T1000 (cell line): ENCODE measurements at places on chromosomes 2 and 18.

DNA sequence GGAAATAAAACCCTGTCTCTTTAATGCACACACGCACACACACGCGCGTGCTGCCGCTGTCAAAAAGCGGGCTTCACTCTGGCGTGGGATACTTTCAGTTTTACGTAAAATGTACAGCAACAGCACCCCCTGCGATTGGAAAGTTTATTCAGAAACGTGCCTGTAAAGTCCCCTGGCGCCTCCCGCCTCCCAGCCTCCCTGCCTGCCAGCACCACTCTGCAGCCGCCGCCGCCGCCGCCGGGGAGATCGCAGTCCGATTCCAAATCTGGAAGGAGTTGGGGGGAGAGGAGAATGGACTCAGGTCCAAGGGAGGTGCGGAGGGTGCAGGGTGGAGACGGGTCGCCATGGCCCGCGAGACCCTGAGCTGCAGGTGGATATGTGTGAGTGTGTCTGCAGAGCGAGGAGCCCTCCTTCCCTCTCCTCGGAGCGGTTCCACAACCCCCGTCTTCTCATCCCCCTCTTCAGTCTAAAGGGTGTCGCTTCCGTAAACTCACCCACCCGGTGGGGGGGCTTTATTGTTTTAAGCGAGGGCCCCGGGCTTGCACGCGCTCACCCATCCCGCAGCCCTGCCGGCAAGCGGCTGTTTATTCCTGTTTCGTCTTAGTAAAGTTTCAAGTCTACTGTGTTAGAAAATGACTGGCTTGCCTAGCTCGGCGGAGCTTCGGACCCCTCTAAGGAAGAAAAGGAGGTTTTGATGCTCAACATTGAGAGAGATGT, 1.8 kb upstream of the BCL11A start:
- peak; percentile 47 for DNase-seq

DNA sequence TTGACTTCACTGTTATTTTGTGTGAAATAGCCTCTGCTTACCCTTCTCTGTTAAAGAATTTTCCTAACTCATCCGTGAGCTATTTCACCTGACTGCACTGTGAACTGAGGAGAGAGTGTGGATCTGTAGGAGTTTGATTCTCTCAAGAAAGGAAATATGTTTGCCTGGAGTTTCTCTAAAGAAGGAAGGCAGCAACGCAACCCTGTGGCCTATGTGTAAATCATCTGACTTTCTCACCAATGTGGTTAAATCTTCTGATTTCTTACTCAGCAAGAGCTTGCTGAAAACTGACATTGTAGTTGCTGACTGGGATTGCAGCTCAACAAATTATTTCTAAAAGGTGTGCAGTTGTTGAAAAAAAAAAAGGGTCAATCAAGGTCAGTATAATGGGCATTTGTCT, 153.9 kb upstream of the PELI1 start:
- DNase-seq, result no peak

DNA sequence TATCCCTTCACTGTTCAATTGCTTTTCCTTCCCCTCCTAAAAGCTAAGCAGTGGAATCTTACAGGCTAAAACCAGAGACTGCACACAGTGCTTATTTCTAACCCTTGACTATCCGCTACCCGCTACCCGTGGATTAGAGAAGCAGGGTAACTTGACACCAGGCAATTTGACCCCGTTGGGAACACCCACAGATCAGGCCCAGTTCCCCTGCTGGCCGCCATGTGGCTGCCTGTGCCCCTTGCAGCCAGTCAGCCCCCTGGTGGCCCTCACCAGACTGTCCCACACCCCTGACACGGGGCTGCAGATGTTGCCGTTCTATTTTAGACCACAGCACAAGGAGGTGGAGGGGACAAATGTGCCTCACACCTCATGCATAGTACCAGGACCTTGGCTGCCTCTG, 74.8 kb downstream of the TXNL1 start:
- DNase-seq, result no peak

GRCh38 chr2:144409241-144409640, 110.7 kb downstream of the ZEB2 start:
- no peak for DNase-seq

GRCh38 chr2:138997856-138998517, 217.8 kb upstream of the NXPH2 start:
- no peak for DNase-seq

GRCh38 chr2:40240070-40240469, 211.8 kb downstream of the SLC8A1 start:
- DNase-seq, result peak; percentile 58

- no peak for DNase-seq
These were observed 59.2 kb downstream of the PIEZO2 start for GRCh38 chr18:11089931-11090715.

DNA sequence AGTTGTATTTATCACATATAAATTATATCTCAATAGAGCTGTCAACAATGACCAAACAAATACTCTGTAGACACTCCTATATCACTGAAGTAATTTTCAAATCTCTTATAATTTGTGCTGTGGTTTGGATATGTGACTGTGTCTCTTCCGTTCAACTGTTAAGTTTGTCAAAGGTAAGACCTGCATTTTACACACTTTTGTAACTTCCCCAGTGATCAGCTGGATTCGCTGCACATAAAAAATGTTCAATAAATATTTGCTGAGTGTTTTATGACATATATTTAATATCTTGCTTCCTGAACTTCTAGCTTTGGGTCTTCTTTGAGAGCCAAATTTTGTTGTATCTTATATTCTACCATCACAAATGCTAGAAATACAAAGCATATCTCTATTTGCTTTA, 57.3 kb upstream of the ROCK1 start:
- DNase-seq, result no peak

DNA sequence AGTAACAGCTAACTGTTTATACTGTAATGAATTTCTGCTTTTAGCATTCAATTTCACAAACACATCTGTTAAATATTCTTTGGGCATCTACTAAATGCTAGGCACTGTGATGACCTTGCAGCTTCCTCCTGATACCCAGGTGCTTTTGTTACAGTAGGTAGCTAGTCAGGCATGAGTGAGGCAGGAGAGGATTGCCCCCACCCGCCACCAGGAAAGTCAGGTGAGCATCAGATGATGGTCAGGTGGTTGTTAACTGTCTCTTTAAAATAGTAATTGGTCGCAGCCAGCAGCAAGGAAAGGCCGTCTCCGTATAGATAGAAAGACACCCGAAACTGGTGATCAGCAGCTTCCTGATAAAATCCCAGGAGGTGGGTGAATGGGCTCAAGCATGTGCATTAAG, 255.6 kb downstream of the PIEZO2 start:
- DNase-seq, result no peak

GRCh38 chr18:4765401-4765800, 310.3 kb upstream of the DLGAP1 start:
- DNase-seq, result no peak

DNA sequence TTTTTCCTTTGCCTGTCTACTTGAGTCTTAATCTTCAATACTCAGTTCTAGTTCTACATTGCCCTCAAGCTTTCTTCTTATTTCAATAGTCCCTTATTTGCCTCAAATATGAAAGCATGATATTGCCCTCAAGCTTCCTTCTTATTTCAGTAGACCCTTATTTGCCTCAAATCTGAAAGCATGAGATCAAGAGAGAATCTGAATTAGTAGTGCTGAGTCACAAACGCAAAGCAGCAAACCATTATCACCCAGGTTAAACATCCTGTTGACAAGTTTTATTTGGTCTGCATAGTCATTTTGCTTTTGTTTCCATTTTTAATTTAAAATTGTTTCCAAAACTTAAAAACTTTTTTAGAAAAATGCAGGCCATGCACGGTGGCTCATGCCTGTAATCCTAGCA, 583.3 kb upstream of the FSHR start:
- no peak for DNase-seq

GRCh38 chr2:121974897-121975661, 219.6 kb downstream of the TSN start:
- peak; percentile 52 for DNase-seq

DNA sequence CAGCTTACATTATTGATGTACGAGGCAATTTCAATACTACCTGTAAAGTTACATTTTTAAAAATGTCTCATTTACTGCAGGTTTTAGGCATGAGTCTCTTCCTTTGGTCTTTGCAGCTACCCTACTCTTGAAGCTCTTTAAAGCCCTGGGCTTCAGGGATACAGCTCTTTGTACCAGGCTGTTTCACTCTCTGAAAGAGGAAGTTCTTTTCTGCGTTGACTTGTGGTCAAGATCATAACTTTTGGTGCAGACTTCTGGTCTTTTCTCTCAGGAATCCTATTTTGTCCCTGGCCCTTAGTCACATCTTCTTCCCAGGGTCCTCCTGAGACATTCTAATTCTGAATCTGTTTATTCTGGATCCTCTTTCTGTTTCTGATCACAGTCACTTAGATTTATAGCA, 16.6 kb upstream of the HRH4 start:
- DNase-seq, result no peak

- peak; percentile 75 for DNase-seq
These were observed 344.8 kb downstream of the TGIF1 start for GRCh38 chr18:3794537-3795348.

DNA sequence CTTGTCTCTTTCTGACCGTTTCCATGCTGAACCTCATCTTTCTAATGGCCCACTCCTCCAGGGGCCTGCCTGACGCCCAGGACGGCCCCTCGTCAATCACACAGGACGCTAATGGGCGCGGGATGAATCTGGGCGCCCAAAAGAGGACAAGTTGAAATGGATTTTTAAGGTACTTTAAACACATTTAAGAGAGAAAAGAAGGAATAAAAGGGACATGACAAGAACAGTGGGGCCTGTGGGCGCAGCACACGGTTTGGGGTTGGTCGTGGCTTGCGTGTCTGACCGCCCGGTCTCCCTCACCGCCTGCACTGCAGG, 607 bp upstream of the UBE2F start:
- no peak for DNase-seq

DNA sequence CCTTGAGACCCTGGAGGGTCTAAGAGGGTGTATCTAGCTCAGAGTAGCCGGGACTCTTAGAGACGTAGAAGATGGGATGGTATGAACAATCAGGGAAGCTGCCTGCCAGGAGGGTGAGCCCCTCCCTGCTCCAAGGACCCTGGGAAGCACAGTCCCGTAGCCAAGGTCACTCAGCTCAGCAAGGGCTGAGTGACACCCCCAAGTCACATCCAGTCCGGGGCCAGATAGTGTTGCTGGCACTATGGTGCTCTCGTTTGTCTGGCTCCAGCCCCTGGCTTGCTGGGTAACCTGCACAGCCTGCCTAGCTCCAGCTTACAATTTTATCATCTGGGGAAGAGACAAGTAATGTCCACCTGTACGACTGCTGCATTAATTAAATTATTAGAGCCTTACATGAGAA, 22.3 kb downstream of the REEP1 start:
- DNase-seq, result no peak

GRCh38 chr2:219408631-219409030, 9.5 kb upstream of the DES start:
- no peak for DNase-seq

GRCh38 chr18:24923138-24923537, 428.8 kb downstream of the ZNF521 start:
- DNase-seq, result no peak
